ENCODE measurements at places on chromosomes 11 and 22.
A peak's percentile ranks its signal among the peaks of the same experiment; 100 is the strongest.

DNA sequence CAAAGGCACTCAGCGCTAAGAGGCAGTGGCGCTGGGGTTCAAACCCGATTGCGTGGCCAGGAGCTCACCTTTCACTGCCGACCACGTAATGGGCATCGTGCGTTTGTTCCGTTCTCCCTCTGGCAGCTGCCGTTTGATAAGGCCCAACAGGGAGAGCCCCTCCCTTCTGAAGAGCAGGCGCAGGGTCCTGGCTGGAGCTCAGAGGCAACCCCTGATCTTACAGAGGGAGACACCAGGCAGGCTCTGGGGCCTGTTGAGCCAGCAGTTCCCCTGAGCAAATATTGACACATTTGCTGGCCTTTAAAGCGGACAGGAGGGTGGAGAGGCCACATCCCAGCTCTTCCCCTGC is 11.7 kb upstream of the C1QTNF6 start:
- DNase-seq, result peak; percentile 87

DNA sequence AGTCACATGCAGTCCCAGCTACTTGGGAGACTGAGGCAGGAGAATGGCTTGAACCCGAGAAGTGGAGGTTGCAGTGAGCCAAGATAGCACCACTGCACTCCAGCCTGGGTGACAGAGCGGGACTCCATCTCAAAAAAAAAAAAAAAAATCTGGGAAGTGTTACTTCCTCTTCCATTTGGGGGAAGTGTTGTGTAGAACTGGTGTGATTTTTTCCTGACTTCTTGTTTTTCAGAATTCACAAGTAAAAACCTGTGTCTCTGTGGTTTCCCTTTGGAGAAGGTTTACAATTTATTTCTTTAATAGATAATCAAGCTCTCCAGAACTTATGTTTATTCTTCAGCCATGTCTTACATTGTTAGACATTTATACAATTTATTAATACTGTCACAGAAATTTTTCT is 396.1 kb downstream of the BRD1 start:
- no peak for DNase-seq

- DNase-seq, result no peak
These were observed 14.4 kb downstream of the ELMOD1 start for GRCh38 chr11:107605061-107606006.

DNA sequence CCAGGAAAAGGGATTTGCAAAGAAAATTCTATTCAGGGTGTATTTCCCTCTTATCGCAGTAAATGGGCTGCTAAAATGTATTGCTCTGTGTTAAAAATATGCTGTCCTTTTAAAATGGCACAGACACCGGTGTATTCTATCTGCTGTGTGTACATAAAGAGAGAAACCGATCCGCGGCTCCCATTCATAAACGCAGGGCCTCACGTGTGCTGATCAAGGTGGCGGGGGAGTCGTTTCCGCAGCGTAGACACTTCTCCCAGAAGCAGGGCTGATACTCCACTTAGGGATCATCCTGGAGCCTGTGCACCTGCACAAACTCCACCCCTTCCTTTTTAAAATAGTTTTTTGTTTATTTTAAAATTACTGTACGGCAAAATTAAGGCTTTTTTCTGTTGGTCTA is 26.1 kb upstream of the IGSF9B start:
- DNase-seq, result no peak

DNA sequence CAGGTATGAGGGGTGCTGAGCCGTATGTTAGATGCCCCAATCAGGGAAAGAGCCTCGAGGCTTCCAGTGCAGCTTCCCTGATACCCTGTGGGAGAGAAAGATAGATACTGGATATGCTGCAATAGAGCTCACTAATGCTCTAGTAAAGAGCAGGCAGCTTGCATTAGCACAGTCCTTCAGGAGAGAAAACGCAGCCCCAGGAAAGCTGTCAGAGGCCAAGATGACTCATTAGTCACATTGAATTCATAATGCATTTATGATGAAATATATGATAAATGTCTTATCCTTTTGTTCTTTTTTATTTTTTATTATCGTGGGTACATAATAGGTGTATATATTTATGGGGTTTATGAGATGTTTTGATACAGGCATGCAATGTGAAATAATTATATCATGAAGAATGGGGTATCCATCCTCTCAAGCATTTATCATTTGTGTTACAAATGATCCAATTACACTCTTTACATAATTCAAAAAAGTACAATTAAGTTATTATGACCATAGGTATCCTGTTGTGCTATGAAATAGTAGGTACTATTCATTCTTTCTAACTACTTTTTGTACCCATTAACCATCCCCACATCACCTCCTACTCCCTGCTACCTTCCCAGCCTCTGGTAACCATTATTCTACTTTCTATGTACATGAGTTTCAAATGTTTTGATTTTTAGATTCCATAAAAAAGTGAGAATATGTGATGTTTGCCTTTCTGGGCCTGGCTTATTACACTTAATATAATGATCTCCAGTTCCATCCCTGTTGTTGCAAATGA is 94.5 kb upstream of the TOP3B start:
- no peak for DNase-seq

GRCh38 chr11:112715056-112715455 is 246.2 kb upstream of the NCAM1 start:
- no peak for DNase-seq

- DNase-seq, result no peak
These were observed 2.5 kb downstream of the APOL4 start for GRCh38 chr22:36199001-36199551.

DNA sequence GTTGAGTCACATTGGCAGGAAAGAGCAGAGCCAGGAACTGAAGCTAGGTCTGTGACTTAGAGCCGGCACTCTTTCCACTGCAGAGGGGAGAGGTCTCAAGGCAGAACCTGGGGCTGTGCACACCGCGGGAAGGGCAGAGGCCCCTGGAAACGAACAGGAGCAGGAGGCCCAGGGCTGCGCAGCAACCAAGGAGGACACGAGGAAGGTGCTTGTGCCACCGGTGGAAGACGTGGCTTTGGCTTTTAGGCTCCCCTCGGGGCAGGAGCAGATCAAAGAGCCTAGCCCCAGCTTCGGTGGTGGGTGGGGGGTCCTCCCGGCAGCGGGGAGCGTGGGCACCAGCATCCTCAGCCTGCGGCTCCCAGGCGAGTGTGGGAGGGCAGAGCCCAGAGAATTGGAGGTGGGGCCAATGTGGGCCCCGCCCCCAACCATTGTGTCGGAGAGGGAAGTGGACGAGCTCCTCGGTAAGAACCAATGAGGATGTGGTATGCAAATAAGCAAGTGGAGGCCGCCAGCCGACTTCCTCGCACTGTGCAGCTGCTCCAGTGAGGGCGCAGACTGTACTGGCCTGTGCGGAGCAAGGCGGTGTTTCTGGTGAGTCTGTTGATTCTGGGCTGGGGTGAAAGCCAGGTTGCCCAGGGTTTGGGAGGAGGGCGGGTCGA is at the start of gene CCDC116:
Gene CCDC116, plus strand, starts transcription at position 524 of the 659 bp plus-strand sequence. CDS start 422 bp downstream, outside the sequence.
- DNase-seq, result peak; percentile 78

- no peak for DNase-seq
These were observed 1.3 kb downstream of the TBRG1 start for GRCh38 chr11:124623861-124624525.

GRCh38 chr11:32983506-32983905 is 32.2 kb upstream of the DEPDC7 start:
- DNase-seq, result no peak

GRCh38 chr11:117443266-117444186 is 115.9 kb downstream of the CEP164 start:
- DNase-seq, result peak; percentile 57

DNA sequence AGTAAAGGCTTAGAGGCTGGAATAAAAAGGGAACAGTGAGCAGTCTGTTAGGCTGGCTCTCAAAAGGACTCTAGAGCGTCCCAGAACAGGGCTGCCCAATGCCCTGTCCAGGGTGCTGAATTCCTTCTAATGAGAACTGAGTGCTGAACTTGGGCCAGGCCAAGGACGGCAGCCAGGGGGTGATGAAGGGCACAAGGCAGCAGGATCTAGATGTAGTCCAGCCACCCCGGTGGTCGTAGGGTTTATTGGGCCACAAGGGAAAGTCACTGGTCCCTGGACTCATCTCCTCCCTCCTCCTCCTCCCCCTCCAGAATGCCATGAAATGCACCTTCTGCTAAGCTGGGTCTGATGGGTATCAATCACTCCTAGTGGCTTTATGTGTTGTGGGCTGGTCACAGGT is 19.2 kb downstream of the NPTXR start:
- peak; percentile 96 for DNase-seq

- DNase-seq, result no peak
These were observed 7.9 kb downstream of the CD82 start for GRCh38 chr11:44573333-44573732.

- no peak for DNase-seq
These were observed 1.9 kb downstream of the MUC5B start for GRCh38 chr11:1224491-1225385.

DNA sequence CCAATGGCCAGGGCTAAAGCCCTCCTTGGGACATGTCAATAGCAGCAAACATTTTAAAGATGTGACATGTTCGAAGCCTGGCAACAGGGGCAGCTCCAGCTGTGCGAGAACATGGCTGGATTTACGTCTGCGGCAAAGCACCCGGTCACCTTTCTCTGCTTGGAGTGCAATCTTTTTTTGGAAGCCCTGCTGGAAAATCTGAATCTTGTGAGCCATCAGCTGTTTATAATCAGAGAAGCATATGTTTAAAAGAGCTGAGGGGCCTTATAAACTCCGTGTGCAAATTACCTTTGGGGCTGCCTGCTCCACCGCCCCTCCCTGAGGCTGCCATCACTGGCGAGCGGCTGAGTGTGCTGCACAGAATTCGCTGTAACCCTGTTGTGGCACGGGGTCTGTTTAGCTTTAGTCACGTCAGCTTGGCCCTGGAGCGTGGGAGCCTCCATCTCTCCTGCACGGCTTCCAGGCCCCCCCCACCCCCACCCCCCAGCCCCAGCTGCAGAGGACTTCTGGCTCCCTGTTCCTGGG is 9.0 kb upstream of the KCNQ1OT1 start:
- DNase-seq, result no peak

DNA sequence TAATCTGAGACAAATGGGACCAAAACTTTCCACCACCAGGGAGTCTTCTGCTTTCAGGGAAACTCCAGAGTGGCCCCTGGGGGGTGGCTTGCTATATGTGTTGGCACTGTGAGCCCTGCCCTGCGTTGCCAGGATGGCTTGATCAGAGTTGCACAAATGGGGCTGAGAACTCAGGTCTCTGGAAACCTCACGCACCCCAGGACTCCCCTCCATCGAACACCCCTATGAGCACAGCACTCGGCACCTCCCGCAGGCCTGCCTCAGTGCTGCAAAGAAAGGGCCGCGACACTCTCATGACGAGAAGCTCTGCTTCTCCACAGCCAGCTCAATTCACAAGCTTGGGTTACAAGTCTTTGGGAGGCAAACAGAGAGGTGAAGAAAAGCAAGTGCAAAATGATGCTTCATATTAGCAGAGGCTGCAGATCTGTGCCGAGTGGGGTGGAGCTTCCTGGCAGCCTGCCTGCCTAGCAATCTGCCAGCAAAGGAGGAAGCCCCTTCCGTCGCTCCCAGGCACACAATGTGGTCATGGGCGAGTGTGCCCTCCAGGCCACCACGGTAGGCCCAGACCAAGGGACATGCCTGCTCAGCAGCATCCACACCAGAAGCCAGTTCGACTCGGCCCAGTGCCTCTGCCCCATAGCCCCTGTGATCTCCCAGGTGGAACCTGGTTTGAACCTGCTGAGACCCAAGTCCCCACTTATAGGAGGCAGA is 55.7 kb downstream of the MYH9 start:
- peak; percentile 89 for DNase-seq

GRCh38 chr11:77197626-77198320 is 69.7 kb downstream of the MYO7A start:
- no peak for DNase-seq

- peak; percentile 63 for DNase-seq
These were observed 540 bp downstream of the PPARA start for GRCh38 chr22:46150655-46151477.

- no peak for DNase-seq
These were observed 796.3 kb upstream of the RAG2 start for GRCh38 chr11:37394236-37394870.

DNA sequence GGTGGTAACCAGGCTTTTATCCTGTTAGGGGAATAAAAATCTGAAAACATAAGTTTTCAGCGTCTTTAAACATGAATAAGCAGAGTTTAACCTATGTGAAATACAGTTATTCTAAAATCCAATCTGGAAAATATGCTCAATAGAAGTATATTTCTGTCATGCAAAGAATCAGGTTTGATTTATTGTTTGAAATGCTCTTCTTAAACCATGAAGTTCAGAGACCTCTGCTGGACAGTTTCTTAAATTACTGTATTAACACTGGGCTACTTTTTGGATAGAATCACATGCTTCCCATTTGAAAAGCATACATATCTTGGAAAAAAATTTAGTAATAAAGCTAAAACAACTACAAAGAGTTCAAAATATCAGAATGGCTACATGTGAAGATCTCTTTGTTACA is 25.4 kb downstream of the APIP start:
- DNase-seq, result peak; percentile 77

GRCh38 chr22:24282401-24282800 is 11.8 kb downstream of the SPECC1L start:
- no peak for DNase-seq

- no peak for DNase-seq
These were observed 559.7 kb downstream of the OPCML start for GRCh38 chr11:132972565-132972964.

- no peak for DNase-seq
These were observed 77.3 kb upstream of the NECTIN1 start for GRCh38 chr11:119806064-119806915.

DNA sequence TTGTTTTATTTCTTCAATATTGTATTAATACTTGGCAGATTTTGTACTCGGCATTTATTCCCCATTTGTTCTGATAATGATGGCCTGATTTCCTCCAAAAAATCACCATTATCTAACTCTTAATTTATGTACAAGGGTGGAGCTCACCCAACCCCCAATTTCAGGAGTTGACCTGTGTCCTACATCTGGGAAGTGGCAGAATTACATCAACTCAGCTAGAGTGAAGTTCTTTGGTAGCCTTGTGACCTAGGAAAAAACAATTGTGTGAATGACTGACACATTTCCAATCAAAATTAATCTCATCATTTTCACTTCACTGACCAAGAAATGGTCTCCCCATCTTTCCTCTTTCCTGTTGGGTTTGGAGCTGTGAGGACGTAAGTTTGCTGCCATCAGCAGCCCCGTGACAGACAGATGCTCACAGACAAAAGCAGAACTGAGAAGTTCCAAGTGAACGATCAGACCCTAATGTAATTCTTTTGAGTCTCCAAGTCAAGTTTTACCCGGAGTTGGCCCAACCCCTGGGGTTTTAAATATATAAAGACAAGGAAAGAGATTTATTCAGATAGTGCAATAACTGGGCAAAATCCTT is 16.6 kb upstream of the MS4A6E start:
- no peak for DNase-seq

DNA sequence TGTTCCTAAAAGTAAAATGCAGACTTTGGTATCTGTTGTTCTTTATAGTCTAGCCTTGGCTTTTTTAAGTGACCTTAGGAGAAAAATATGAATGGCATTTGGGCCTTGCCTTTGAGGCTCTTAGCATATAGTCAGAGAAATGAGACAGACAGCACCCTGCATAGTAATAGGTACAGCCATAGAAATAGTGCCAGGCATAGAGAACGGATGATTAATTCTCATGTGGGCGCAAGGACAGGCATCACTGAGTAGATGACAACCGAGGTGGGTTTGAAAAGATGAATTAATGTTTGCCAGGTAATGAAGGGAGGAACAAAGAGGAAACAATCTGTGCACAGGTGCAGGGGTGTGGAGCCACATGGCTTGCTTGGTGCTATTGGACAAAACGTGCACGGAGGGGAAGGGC is 90.5 kb downstream of the BMAL1 start:
- no peak for DNase-seq

- DNase-seq, result no peak
These were observed 22.2 kb downstream of the TSPAN4 start for GRCh38 chr11:864898-865297.
